Lung microvascular endothelial cell (primary cell): ENCODE measurements at places on chromosomes 2 and 18.

- DNase-seq = peak; percentile 49
Observed at GRCh38 chr2:216578325-216578724, 54.9 kb upstream of the IGFBP2 start.

- peak; percentile 78 for DNase-seq
Observed at GRCh38 chr18:9147440-9148202, 11.0 kb downstream of the ANKRD12 start.

DNA sequence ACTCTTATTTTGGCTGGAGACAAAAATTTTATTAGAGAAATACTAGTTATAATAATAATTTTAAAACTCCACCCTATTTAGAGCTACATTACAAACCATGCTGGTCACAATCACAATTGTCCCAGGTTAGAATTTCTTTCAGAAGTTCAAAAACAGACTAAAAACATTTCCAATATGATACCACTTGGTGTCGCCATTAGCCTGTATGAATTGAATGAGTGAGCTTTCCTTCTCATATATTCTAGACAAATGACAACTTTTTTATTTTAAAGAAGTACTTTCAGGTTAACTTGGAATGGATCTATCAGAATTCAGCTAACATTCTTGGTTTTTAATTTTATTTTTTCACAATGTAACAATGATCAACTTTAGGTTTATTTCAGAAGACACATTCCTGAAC, 48.0 kb downstream of the SERPINB8 start:
- DNase-seq = peak; percentile 55

DNA sequence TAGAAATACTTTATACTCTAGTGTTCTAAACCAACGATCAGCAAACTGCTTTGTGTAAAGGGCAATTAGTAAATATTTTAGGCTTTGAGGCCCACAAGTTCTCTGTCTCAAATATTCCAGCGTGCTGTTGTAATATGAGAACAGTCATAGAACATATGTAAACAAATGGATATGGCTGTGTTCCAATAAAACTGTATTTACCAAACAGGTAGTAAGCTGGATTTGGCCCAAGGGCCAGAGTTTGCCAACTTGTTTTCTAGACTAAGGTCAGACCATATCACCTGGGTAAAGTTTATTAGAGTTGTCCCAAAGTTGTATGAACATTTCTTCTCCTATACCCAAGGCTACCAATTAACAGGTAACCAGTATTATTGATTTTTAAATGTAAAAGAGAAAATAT, 303.2 kb upstream of the MC4R start:
- no peak for DNase-seq

GRCh38 chr18:36572135-36572856, 256.5 kb downstream of the TPGS2 start:
- peak; percentile 54 for DNase-seq

DNA sequence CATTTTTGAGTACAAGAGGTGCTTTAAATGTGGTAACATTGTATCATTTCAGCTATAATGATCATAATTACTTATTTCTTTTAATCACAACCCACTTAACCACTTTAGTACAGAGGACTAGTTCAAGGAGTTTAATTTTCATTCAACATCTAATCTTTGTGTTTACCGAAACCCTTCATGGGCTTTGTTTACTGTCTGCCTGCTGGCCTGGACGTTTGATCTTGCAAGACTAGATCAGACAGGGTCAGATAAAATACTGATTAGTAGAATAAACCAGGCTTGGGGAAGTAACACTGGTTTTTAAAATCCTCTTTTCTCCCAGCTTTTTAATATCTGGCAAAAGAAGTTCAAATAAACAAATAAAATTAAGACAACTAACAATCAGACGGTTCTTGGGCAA, 93.6 kb downstream of the SATB2 start:
- no peak for DNase-seq

- DNase-seq = no peak
Observed at GRCh38 chr18:76306685-76307292, 188.3 kb downstream of the ZNF516 start.

DNA sequence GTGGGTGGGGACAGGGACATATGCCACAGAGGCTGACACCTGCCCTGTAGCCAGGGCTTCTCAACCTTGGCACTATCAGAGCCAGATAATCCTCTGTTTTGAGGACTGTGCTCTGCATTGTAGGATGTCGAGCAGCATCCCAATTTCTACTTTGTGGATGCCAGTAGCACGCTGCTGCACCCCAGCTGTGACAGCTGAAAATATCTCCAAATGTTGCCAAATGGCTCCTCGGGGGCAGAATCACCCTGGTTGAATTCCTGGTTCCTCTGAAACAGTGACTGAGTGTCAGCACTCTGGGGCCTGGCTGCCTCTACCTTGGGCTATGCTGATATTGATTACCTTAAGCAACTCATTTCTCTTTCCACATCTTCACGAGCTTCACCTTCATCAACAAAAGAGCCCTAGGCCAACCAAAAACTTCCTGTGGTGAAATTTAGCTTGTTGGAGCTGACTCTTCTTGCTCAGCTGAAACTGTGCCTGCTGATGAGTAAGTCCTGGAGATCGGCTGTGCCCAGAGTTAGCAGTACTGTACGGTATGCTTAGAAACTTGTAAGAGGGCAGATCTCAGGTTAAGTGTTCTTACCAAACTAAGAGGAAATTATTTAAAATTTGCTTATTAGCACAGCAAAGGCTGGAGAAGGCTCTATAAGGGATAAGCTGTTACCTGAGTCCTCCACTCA, 138.1 kb downstream of the SEPTIN10 start:
- DNase-seq = peak; percentile 16

DNA sequence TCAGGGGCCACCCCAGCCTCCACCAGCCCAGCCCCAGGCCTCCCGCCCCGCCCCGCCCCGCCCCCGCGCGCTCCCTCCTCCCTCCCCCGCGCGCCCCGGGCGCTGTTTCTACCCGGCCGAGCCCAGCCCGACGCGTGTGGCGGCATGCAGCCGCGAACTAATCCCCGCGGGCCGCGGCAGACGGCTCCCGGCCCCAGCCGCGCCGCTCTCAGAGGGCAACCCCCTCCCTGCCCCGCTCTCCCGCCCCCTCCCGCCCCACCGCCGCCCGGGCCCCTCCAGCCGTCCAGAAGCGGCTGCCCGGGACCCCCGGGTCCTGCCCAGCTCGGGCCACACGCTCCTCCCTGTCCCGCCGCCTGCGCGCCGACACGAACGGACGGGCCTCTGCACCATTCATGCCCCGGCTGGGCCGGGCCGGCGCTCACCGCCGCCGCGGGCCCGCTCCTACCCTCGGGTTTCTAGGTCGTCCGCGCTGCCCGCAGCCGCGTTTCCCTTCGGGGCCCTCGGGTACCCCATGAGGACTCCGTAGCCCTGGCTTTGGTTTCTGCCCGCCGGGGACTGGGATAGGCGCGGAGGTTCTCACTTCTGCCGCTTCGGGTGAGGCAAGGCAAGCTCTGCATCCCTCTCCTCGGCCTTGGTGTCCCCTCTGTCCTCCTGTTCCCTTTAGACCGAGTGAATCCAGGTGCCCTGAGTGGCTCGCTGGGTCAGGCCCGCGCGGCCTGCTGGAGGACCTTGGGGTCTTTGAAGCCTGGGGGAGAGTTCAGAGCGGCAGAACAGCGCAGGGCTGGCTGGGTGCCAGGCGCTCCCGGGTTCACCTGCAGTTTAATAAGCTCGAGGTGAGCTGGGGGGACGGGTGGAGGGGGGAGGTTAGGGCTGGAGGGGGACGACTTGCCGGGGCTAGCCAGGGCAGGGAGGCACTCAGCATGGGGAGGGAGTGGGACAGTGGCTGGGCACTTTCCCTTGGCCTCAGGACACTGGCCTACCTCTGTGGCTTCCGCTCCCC, 3.1 kb downstream of the WNT10A start:
- no peak for DNase-seq

DNA sequence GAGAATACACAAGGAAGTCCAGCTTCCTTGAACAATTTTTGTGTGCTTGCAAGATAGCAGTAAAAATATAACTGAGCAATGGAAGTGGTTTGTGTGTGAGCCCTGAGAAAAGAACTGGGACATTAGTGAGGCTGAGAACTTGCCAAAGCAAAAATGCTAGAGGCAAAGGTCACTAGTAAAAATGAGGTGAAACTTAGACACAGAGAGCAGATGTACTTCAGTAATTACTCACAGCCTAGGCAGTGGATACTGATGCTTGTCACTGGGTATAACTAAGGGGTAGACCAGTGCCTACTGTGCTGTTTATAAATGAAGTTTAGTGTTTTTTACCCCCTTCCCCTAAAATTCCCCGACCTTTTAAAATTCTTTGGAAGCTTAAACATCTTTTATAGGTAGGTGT, 450.1 kb downstream of the LPIN1 start:
- DNase-seq = no peak

- DNase-seq = no peak
Observed at GRCh38 chr18:48787203-48788151, 163.3 kb downstream of the SMAD7 start.

DNA sequence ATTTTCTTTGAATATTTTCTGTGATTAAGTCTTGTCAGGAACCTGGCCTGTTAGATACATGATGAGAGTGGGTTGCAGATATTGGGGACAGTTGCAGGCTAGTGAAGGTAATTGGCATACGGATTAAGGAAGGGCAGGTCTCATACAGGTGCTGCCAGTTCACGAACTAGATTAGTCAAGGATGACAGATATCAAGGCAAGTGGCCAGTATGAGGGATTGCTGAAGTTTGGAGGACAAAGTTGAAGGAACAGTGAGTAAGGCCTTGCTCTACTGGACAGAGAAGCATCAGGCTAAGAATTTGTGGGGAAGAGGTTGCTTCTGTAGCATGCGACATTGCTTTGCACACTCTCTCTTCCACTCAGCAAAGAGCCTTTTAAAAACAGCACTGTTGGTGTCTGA, 12.8 kb upstream of the NCOA1 start:
- DNase-seq = no peak

DNA sequence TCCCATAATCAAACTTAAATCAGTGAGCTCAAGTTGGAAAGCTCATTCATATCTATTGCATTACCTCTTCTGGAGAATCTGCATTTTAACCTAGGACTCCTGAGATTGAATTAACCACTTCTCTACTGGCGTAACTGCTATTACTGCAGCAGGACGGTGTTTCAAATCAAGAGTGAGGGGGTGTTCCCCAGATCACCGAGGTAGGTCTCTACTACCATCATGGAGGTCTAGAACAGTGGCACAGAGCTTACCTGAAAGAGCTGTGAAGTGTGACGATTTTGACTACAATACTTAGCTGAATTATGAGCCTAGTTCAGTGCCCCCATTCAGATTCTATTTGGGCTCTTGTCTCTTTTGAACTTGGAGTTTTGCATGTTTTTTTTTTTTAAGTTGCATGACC, 119.5 kb downstream of the POLE4 start:
- DNase-seq = no peak

GRCh38 chr2:53994818-53995808, 24.3 kb upstream of the PSME4 start:
- DNase-seq = no peak

DNA sequence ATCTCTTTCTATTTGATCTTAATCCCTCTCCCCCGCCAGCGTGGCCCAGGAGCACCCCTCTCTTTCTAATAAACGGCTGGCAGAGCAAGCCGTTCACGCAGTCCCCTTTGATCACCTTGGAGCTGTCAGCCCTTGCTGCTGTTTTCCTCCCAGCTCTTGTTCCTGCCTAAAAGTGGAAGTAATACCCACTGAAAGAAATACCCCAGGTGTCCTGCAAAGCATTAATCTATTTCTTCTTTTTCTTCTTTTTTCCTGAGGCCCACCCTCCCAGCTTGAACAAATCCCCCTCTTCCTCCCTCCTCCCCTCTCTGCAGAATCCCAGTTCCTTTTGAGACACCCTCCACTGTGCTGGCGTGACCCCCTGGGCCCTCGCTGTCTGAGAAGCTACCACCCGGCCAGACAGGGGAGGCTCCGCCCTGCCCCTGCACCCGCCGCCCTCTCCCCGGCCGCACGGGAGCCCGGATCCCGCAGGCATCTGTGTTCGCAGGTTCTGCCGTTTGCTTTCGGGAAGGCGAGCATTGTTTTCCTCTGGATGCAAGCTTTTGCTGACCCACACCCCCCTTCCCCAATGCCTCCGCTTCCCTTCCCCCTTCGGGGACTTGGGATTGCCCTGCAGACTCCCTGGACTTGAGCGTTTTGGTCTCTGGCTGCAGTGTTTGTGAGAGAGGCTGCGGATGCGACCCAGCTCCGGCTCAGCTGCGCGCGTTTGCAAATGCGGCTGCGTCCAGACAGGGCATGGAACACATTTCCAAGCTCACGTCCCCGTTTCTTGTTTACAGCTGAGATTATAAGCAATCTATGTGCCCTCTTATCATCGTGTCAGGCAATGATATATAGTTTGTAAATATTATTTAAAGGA, 631.5 kb downstream of the NYAP2 start:
- peak; percentile 32 for DNase-seq

DNA sequence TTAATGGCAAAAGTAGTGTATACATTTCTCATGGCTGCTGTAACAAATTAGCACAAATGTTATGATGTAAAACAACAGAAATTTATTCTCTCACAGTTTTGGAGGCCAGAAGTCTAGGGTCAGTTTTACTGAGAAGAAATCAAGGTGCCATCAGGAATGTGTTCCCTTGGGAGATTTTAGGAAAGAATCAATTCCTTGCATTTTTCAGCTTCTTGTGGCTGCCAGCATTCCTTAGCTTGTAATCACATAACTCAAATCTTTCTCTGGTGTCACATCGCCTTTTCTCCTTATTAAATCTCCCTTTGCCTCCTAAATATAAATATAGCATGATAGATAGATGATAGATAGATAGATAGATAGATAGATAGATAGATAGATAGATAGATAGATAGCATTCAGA, 307.0 kb upstream of the REG3G start:
- no peak for DNase-seq

GRCh38 chr2:211085056-211085680, 528.8 kb downstream of the CPS1 start:
- peak; percentile 26 for DNase-seq

DNA sequence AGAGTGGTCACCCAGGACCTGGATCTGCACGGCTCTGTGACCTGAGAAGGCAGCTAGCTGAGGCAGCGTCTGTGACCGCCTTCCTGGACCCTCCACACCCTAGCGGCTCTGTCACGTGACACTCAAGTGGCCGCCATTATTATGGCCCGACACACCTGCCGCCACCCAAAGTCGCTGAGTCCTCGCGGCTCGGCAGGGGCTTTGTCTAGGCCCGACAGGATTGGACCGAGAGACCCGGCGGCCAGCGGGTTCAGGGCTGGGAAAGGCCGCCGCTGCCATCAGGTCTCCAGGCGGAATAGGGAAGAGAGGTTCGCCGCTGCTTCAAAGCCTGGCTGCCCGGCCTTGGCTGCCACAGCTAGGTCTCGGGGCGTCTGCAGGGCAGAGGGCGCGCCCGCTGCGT, 1162.5 kb upstream of the LRRTM1 start:
- no peak for DNase-seq

DNA sequence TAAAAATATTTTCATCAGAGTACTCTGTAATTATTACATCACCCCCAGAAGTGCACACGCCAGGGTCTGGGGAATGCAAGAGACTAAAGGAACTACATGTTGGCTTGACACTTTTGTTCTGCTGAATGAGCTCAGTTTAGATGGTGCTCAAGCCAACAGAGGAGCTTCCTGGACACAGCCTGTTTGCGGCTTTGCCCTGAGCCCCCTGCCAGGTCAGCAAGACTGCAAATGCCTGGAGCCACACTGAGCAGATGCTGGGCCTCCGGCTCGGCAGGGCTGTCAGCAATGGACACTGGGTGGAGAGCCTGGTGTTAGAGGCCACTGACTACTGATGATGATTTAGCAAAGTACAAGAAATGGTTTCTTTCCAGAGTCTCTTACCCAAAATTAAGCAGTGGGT, 31.9 kb downstream of the PTPN18 start:
- DNase-seq = no peak
